ENCODE measurements at places on chromosomes 16 and 17.

DNA sequence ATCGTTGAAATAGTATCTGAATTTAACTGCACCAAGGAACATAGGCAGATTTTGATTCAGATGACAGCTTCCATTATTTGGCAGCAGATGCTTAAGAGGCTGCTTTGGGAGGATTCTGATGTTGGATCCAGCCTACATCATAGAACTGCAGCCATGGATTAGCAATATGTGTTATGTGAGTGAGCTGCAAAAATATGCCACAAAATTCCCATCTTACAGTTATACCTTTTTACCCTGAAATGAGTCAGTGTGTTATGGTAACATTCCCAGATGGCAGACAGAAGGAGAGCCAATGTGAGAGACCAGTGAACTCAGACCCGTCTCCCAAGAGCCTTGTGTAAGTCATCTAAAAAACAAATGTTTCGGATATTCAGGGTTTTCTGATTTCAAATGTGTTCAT lies 206.1 kb downstream of the CDH13 start:
- DNase-seq: no peak

GRCh38 chr16:8583732-8584131 lies 6.6 kb downstream of the TMEM114 start:
- DNase-seq: no peak

DNA sequence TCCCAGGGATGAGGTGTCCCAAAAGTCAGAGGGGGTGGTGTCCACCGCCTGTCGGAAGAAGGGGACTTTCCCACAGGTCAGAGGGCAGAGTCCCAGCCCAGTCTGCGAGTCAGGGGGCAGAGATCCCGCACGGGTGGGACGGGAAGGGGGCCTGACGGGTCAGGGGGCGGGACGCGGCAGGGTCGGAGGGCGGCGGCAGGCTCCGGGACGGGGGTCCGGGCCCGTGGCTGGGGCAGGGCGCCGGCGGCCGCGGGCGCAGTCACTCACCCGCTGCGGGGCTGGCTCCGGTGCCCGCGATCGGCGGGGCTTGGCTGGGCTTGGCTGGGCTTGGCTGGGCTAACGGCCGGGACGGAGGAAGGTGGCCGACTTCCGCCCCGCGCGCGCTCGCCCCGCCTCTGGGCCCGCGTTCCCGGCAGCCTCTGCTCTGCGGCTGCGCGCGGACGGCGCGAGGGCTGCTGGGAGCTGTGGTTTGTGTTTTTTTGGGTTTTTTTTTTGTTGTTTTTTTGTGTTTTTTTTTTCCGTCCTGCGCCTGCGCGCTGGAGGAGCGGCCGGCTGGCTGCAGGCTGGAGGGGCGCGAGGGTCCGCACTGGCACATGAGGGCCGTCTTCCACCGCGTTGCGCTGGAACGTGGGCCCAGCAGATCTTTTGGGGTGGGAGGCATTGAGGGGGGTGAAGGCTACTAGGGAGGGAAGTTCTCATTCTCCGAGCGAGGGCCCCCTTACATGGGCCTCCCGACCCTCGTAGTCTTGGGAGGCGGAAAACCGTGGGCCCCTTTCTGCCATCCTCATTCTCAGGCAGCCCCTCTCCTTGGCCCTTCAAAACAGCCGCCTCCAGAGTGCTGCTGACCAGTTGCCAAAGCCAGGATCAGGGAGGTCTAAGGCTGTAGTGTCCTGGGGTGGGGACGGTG lies at the start of gene CANT1:
TSS of gene CANT1 (minus strand) at position 368 of the 907 bp plus-strand sequence. CDS start 12,142 bp downstream, outside the sequence.
- DNase-seq: peak; percentile 99

DNA sequence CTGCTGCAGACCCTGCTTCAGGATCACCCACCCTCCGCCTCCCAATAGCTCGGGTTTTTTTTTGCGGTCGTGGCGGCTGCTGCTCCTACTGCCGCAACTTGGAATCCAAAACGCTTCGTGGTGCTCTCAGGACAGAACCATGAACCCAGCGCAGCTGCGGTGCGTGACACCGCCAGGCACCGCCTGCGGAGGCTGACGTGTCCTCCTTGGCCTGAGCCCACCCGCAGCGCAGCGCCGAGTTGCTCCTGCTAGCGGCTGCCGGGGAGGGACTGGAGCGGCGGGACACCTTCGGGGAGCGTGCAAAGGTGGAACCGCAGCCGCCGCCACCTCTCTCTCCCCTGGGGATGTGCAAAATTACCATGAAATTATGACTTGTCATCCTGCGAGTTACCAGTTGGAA lies 1893.0 kb downstream of the TP53TG3F start:
- DNase-seq: no peak

DNA sequence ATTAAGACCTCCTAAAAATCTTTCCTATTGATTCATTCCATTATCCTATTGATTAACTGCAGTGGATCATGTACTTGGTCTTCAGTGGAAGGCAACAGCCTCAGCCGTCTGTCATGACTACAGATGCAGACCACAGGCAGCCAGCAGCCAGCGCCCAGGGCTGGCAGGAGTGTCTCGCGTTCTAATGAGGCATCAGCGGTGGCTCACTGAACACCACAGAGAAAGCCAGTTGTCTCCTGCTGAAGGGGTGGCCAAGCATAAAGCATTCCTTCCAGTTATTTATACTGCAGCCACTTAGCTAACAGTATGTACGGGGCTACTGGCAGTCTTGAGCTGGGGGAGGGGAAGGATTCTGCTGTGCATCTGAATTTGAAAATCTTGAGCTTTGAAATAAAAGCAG lies 214.3 kb downstream of the IRX3 start:
- DNase-seq: no peak

- DNase-seq: no peak
These were observed at the start of gene SULT1A1 for GRCh38 chr16:28609631-28610594. Gene SULT1A1, minus strand, starts transcription at chr16:28610044. Its CDS starts 1,189 bp downstream, at chr16:28608855.

DNA sequence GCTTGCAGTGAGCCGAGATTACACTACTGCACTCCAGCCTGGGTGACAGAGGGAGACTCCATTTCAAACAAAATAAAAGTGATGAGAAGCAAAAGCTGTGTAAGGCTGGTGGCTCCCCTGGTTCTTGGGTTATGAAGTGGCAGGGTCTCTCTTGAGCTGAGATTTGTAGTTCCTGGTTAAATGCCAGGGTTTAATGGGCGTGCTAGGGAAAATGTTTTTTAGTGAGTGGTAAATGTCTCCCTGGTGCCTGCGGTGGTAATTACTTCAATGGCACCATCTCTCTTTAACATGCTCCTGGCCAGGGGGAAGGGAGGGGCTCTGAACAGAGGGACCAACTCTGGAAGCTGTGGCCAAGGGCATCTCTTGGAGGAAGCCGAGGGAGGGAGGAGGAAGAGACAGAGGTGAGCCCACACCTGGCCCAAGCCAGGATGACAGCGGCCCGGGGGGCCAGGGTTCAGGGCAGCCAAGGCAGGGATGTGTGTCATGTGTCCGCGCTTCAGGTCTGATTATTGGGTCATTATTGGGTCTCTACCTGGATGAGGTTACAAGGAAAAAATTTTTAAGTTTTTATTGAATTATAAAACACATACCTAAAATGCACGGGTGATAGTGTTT lies 17.8 kb upstream of the RPL38 start:
- no peak for DNase-seq

DNA sequence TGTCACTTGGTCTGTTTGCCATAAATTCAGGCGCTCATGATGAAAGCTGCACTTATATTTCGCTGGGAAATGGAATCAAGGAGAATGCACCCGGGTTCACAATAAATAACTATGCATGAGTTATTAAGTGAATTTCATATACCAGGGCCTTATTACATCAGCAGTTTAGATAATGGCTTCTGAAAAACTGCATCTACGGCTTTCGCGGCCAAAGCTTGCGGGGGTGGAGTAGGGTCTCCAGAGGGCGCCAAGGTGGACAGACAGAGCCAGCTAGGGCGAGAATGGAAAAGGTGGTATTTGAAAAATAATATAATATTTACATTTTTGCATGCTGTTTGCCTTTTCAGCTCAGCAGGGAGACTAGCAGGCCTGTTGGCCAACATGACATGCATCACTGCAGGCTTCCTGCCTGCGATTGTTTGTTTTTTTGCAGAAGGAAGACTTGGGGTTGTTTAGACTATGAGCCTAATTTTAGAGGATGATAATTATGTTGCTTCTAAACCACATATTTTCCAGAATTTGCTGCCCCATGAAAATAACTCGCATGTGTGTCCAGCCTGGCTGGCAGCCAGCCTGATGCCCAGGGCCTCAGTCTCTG lies 173.8 kb upstream of the IRX3 start:
- DNase-seq: no peak

DNA sequence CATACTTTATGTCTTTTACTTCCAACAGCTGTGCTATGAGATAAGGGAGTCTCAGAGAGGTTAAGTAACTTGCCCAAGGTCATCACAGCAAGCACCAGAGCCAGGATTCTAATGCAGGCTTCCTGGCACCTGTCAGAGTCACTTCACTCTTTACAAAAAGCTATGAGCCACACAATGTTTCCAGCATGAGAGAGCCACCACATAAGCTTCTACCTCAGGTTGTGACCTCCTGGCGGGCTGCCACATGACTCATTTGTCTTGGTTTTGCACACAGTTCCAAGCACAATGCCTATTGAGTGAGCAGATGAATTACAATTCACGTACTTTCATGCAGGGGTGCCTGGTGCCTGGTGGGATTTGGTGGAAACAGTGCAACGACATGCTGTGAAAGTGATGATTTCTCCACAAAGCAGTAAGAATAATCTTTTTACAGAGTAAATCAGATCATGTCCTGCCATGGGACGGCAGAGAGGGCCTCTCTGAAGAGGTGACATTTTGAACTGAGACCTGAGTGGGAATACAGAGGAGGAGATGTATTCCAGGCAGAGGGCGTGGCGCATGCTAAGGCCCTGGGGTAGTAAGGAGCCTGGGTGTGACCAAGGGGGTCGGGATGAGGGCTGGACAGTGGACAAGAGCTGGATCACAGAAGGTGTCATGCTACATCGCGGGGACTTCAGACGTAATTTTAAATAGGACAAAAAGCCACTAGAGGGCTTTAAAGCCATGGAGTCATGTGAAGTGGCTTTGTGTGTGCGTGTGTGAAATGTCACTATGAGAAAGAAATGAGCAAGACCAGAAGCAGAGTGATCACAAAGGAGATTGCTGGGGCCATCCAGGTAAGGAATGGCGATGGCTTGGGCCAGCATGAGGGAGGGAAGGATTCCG lies 53.4 kb downstream of the CACNG3 start:
- no peak for DNase-seq

- DNase-seq: no peak
These were observed 6.1 kb downstream of the ZP2 start for GRCh38 chr16:21205303-21205702.

DNA sequence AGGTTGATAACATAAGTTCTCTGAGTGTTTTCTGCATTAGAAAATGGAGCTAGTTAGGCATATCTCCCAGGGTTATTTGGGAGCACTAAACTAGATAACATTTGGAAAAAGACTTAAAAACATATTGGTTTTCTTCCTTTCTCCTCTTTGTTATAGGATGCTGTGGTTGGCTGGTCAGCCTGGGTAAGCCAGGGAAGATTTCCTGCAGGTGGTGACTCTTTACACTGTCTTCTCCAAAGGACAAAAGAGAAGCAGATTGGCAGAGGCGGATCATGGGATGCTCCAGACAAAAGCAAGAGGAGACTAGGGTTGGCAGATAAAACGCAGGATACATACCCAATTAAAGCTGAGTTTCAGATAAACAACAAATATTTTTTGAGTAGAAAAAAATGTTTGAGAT lies 6.2 kb upstream of the CRYBA1 start:
- DNase-seq: no peak

- no peak for DNase-seq
These were observed 267.7 kb downstream of the ABCC12 start for GRCh38 chr16:47888142-47888541.

GRCh38 chr17:42541041-42541833 lies 5.2 kb downstream of the NAGLU start:
- DNase-seq: no peak

DNA sequence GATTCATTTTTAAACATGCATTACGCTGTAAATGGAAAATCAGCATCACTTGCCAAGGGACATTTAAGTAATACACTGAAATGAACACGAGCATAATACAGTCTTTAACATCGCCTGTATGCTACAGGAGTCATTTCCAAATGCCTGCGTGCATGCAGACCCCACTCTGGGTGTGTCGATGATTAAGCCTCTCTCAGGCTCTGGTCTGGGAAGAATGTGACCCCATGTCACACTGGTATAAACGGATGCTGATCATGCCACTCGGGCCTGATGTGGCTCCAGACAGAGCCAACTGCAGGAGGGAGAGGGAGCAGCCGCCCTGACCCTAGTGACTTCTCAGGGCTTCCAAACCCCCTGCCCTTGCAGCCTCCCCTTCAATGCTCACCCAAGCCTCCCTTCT lies 10.8 kb downstream of the EMP2 start:
- DNase-seq: no peak

GRCh38 chr16:87098361-87098760 lies 218.8 kb downstream of the C16orf95 start:
- DNase-seq: no peak

GRCh38 chr16:64711596-64711995 lies 410.3 kb downstream of the CDH11 start:
- DNase-seq: no peak

DNA sequence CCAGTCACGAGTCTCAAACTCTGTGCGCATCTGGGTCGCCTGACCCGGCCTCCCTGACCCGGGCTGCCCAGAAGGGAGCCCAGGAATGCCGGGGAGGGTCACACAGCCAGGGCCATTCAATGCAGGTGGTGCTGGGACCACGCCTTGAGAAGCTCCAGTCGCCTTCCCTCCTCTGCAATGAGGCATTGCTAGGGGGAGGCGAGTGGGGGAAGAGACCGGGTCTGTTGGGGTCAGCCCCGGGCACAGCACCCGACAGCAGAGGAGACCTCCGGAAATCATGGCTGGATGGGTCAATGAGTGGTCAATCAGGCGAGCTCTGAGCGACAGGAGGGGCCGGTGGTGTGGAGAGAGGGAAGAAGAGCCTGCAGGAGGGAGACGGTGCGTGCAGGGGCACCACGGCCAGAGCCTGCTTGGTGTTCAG lies 13.3 kb downstream of the JPH3 start:
- no peak for DNase-seq

- no peak for DNase-seq
These were observed 71.2 kb upstream of the CDYL2 start for GRCh38 chr16:80875616-80876015.

- DNase-seq: no peak
These were observed 1175.1 kb upstream of the GOT2 start for GRCh38 chr16:59909262-59909661.

DNA sequence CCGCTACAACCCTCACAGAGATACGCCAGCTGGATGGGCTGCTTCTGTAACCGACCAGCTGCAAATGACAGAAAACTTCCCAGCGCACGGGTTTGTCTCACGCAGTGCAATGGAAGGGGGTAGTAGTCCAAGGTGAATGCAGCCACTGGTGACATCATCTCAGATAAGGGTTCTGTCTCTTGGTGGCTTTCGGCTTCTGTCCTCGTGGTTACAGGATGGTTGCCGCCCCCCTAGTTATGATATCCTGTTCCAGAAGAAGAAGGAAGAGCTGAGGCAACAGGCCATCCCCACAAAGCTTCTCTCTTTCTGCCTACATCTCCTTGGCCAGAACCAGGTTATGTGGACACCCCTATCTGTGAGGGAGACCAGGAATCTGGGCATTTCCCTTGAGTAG lies 40.3 kb upstream of the BAHCC1 start:
- DNase-seq: no peak

All from GM13977 (cell line).